WTC11 (cell line): ENCODE measurements at places on chromosomes 4 and X. TPM values are rescaled to one million over a fixed set of nuclear protein-coding genes. Genes with fewer than 3 reads are reported as not detected.

- DNase-seq = peak; percentile 38
- peak overlapping the region; percentile 96 for H3K4me3 ChIP-seq
- H3K27ac ChIP-seq = no peak overlapping the region
Measured at GRCh38 chrX:64975491-64975890, 759 bp downstream of the ZC4H2 start.

The MTCP1 gene
- 8.6 to 12.8 TPM (median 10.1 TPM) in 3 replicates for total RNA-seq

DNA sequence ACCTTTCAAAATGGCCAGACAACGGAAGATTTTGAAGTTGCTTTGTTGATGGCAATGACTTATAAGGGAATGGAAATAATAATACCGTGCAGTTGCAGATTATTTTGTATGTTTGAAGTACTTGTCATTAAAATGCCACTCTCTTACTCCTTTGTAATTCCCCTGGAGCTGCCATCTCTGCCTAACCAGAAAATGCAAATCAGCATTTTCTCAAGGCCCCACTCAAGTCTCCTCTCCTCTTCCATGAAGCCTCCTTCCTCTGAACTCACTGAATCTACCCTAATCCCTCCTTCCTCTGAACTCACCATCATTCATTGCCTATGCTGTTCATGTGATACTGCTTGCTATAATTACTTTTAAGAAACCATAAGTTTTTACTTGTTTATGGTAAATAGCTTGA is 60.2 kb upstream of the RBPJ start:
- H3K36me3 ChIP-seq = peaks cover 11% of the 10 kb centered on the region; the same call in 1 of the 2 replicates
- no peaks in the 10 kb centered on the region for H3K27me3 ChIP-seq
- no peak overlapping the region for H3K27ac ChIP-seq

The ARR3 gene
- not detected in 3 replicates for total RNA-seq

GRCh38 chr4:187064033-187064432 is 340.4 kb upstream of the FAT1 start:
- peaks cover 23% of the 10 kb centered on the region for H3K4me1 ChIP-seq
- H3K27ac ChIP-seq = no peak overlapping the region
- H3K36me3 ChIP-seq = no peaks in the 10 kb centered on the region
- H3K27me3 ChIP-seq = no peaks in the 10 kb centered on the region
- DNase-seq = no peak

DNA sequence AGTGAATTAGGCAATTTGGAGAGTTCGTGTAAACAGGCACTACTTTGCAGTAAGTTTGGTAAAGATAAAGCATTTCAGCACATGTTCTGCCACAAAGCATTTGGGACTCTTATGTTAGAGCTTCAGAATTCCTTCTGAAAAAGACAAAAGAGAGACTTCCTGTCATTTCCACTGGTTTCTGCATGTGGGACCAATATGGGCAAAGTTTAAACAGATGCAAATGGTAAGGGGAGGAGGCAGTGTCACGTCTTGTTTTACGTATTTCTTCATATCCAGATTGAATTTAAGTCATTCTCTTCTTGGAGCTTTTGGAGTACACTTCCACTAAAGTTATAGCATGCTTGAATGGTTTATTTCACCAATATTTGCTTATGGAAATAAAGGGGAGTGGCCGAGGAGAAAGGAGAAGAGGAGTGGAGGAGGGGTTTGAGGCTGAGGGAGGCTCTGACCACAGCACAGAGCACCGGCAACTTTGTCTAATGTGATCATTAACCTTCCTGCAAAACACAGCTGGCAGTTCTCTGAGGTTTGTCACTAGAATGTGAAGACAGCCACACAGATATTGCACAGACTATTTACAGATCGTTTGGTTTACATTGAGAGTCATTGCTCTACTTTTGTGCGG is at the start of gene APELA:
Gene APELA (plus strand): TSS at position 479 of the 625 bp plus-strand sequence. CDS start 154 bp downstream, outside the sequence.
- H3K4me3 ChIP-seq = peak within 1 kb of the TSS; percentile 94
- 0 out of 2 replicates have a peak, but pooled peaks cover 8% of the 10 kb centered on the region for H3K36me3 ChIP-seq
- H3K27me3 ChIP-seq = no peaks in the 10 kb centered on the region
- peaks cover 68% of the 10 kb centered on the region for H3K4me1 ChIP-seq
- DNase-seq = no peak
- peak within 1 kb of the TSS; percentile 96 for H3K27ac ChIP-seq

The PPP1R2C gene
- total RNA-seq = not detected in 3 replicates

The GC gene
- 0.76 to 1.9 TPM (median 1.7 TPM) in 3 replicates for total RNA-seq

DNA sequence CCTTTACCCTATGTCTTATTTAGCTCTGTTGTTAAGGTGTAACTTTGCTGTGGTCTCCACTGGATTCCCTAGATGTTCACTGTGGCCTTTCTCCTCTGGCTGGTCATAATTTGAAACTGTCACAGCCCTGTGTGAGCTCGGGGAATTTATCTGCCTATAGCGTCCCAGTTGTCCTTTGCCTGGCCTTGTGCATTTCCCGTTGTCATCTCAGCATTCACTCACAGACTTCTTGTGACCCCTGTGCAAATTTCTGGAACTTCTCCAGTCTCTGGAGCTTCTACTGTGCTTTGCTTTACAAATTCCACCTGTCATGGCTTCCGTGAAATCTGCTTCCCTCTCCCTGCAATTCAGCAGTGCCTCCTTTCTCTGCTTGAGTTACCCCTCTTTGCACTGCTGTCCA is 106.7 kb downstream of the WWC2 start:
- peaks cover 30% of the 10 kb centered on the region for H3K4me1 ChIP-seq
- no peak for DNase-seq
- no peak overlapping the region for H3K4me3 ChIP-seq
- H3K27ac ChIP-seq = no peak overlapping the region; the same call in 1 of the 2 replicates
- H3K27me3 ChIP-seq = no peaks in the 10 kb centered on the region
- H3K36me3 ChIP-seq = peaks cover 23% of the 10 kb centered on the region

- H3K4me3 ChIP-seq = no peak overlapping the region
- no peak overlapping the region for H3K27ac ChIP-seq
- H3K36me3 ChIP-seq = no peaks in the 10 kb centered on the region
- H3K4me1 ChIP-seq = no peaks in the 10 kb centered on the region
Measured at GRCh38 chrX:10223276-10223675, 66.5 kb downstream of the CLCN4 start.

DNA sequence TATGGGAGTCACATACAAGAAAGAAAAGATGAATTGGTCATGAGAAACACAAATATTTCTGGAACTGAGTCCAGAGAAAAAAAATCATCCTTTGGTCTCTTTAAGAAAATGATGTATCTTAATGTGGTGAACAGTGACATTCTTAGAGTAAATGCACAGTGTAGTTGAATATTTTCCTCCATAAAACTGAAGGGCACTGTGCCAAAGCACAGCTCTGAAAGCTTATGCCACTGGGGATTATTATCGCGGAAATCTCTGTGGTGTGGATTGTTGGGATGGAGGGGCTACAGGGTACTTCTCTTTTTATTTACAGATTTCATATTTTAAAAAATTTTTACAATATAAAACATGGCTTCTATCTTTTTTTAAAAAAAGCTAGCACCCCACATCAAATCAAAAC is 908.1 kb downstream of the CCSER1 start:
- peaks cover 5% of the 10 kb centered on the region for H3K4me1 ChIP-seq
- H3K27ac ChIP-seq = no peak overlapping the region
- no peak for DNase-seq
- no peak overlapping the region for H3K4me3 ChIP-seq
- no peaks in the 10 kb centered on the region for H3K36me3 ChIP-seq
- no peaks in the 10 kb centered on the region for H3K27me3 ChIP-seq

DNA sequence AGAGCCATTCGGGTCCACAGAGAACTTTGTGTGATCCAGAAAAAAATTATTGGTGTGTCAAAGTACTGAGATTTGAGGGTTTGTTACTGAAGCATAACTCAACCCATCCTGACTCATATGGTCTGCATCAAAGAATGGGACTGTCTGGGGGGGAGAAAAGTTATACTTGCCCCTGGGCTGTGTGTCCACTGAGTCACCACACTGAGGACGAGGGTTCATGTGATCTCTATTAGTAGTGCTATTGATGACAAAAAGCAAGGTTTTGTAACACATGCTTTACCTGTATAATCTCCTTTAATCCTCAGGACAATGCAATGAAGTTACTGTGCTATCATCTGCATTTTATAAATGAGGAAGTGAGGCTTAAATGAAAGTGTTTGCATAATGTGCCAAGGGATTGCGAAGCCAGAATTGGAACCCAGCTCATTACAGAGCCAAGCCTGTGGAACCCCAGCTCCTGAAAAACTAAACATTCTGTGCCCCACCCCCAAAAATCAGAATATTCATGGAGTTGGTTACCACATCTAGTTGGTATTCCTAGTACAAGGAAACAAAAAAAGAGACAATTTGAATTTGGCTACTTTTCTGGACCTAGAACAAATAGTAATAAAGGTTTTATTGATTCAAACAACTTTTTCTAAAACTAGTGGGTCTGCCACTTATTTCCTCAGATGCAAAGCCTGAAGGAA is 31.2 kb downstream of the CCDC149 start:
- no peak overlapping the region for H3K27ac ChIP-seq
- no peak overlapping the region for H3K4me3 ChIP-seq
- no peak for DNase-seq
- H3K27me3 ChIP-seq = no peaks in the 10 kb centered on the region
- no peaks in the 10 kb centered on the region for H3K36me3 ChIP-seq
- peaks cover 40% of the 10 kb centered on the region for H3K4me1 ChIP-seq

GRCh38 chrX:110331444-110332030 is 13.7 kb upstream of the AMMECR1 start:
- H3K27ac ChIP-seq = no peak overlapping the region
- H3K36me3 ChIP-seq = no peaks in the 10 kb centered on the region
- DNase-seq = no peak
- no peaks in the 10 kb centered on the region for H3K4me1 ChIP-seq
- no peak overlapping the region for H3K4me3 ChIP-seq
- no peaks in the 10 kb centered on the region for H3K27me3 ChIP-seq

The NCAPG gene
- 54.7 to 61.9 TPM (median 55.9 TPM) in 3 replicates for total RNA-seq

The GAB3 gene
- 0.66 to 1.0 TPM (median 0.72 TPM) in 3 replicates for total RNA-seq

DNA sequence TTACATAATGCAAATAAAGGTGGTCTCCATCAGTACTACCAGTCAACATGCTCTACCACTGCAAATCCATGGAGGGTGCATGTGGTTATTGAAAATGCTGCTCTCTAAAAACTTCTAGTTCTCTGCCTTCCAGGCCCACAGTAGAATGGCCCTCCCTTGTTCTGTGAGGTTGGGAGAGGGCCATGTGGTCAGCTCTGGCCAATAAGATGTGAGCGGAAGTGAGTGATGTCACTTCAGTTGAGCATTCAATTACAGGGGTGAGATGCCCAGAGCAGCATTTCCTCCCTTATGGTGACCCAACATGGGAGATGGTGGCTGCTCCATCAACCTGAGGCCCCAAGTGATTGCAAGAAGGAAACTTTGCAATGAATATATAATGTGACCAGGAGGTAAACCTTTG is 148.8 kb downstream of the CPEB2 start:
- no peak overlapping the region for H3K4me3 ChIP-seq
- no peak for DNase-seq
- peaks cover 31% of the 10 kb centered on the region for H3K4me1 ChIP-seq
- H3K36me3 ChIP-seq = no peaks in the 10 kb centered on the region
- no peak overlapping the region for H3K27ac ChIP-seq
- H3K27me3 ChIP-seq = no peaks in the 10 kb centered on the region

- no peak overlapping the region for H3K4me3 ChIP-seq
- no peak for DNase-seq
- 0 out of 2 replicates have a peak, but pooled peaks cover 3% of the 10 kb centered on the region for H3K4me1 ChIP-seq
- no peak overlapping the region for H3K27ac ChIP-seq
Measured at GRCh38 chr4:24213961-24214360, 324.1 kb upstream of the PPARGC1A start.

DNA sequence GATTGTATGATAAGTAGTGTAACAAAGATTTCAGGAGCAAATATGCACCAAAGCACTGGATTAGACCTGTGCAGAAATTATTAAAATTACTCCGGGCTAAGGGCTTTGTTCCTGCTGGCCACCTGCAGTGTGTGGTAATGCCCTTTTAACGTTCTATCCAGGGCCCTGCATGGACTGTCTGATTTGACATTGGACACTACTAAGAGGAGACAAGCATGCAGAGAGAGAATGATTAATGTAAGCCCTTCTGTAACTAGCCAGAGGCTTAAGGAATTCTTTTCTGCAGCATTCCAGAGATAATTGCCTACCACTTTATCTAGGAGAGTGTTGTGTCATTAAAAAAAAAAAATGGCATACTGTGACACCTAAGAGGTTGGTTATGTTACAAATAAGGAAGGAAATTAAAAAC is 117.0 kb downstream of the PCDH7 start:
- no peak overlapping the region for H3K27ac ChIP-seq
- H3K27me3 ChIP-seq = no peaks in the 10 kb centered on the region
- H3K36me3 ChIP-seq = no peaks in the 10 kb centered on the region
- peak overlapping the region; percentile 3; the same call in 1 of the 2 replicates for H3K4me3 ChIP-seq

DNA sequence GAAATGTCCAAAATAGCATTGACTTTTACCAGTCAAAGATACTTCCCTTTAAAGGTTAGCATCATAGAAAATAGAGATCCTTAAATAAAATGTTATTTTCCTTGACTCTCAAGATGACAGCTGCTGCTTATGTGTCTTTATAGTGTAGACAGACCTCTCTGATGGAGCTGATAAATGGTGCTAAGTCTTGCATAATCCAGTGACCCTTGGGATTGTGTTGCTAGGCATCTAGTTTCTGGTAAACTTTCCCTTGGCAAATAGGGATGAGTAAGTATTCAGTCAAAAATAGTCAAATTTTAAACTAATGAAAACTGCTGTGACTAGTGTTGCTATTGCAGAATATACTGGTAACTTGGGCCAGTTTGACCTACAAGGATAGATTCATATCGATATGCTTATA is 53.6 kb downstream of the MBNL3 start:
- no peak overlapping the region for H3K27ac ChIP-seq
- no peak overlapping the region for H3K4me3 ChIP-seq
- peaks cover 16% of the 10 kb centered on the region for H3K4me1 ChIP-seq
- no peaks in the 10 kb centered on the region for H3K36me3 ChIP-seq
- no peak for DNase-seq
- H3K27me3 ChIP-seq = no peaks in the 10 kb centered on the region

The STEEP1 gene
- 24.2 to 25.8 TPM (median 25.5 TPM) in 3 replicates for total RNA-seq

DNA sequence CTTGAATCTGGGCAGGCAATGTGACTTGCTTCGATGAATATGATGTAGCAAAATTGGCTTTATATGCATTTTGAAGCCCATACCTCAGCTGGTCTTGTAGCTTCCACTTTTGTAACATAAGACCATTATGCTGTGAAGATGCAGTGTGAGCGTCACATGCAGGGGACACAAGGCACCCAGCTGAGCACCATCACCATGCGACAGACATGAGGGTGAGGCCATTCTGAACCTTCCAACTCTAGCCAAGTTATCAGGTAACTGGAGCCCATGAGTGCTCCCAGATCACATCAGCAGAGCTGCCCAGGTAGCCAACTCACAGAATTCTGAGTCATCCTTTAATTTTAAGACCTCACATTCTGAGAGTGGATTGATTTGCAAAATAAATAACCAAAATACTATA is 705.9 kb downstream of the FSTL5 start:
- no peak overlapping the region for H3K4me3 ChIP-seq
- H3K27ac ChIP-seq = no peak overlapping the region
- peaks cover 6% of the 10 kb centered on the region for H3K4me1 ChIP-seq
- DNase-seq = peak; percentile 10
- H3K27me3 ChIP-seq = no peaks in the 10 kb centered on the region
- no peaks in the 10 kb centered on the region for H3K36me3 ChIP-seq

The UNC5C gene
- total RNA-seq = 0.25 to 1.0 TPM (median 0.30 TPM) in 3 replicates

DNA sequence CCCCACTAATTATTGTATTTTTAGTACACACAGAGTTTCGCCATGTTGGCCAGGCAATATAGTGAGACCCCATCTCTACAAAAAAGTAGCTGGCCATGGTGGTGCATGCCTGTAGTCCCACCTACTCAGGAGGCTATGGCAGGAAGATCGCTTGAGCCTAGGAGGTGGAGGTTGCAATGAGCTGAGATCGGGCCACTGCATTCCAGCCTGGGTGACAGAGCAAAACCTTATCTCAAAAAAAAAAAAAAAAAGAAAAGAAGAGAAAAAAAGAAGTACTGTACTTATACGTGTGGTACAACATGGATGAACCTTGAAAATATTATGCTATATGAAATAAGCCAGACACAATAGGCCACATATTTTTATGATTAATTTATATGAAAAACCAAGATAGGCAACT is 9.9 kb upstream of the WDR45 start:
- no peaks in the 10 kb centered on the region for H3K27me3 ChIP-seq
- no peaks in the 10 kb centered on the region for H3K4me1 ChIP-seq
- DNase-seq = no peak
